ENCODE measurements at places on chromosomes 7 and 10.

DNA sequence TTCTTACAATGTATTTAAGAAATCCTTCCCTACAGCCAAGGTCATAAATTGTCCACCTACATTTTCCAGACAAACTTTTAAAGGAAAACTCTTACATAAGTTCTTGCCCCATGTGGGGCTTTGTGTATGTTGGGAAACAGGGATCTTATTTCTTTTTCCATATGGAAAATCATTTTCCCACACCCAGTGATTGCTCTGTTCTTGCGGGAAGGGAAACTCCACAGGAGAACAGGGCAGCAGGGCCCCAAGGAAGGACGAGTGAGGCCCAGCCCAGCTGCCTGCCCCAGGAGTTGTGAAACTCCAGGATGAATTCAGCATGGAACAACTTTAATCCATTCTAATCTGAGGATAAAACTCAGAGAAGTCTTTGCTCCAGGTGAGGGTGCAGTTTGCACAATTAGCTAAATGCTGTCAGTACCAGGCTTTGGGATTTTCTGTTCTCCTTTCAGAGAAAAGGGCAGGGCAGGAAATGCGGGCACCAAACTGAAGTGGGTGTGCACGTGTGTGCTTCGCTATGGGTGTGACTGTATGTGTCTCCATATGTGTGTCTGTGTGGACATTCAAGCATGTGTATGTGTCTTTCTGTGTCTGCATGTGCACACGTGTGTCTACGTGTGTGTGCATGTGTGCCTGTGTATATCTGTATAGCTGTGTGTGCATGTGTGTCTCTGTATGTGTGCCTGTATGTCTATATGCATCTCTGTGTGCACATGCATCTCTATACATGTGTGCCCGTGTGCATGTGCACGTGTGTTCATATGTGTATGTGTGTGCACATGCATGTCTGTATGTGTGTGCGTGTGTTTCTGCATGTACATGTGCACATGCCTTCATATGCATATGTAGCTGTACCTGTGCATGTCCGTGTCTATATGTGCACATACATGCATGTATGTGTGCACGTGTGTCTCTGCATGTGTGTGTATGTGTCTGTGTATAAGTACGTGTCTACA, 102.0 kb upstream of the FAM20C start:
- no peak for DNase-seq

GRCh38 chr10:2214092-2214491, 476.8 kb upstream of the ADARB2 start:
- no peak for DNase-seq

- peak; percentile 79 for DNase-seq
These were observed 333.6 kb downstream of the ADARB2 start for GRCh38 chr10:1403508-1404322.

GRCh38 chr7:28356619-28357018, 55.7 kb upstream of the CREB5 start:
- no peak for DNase-seq

DNA sequence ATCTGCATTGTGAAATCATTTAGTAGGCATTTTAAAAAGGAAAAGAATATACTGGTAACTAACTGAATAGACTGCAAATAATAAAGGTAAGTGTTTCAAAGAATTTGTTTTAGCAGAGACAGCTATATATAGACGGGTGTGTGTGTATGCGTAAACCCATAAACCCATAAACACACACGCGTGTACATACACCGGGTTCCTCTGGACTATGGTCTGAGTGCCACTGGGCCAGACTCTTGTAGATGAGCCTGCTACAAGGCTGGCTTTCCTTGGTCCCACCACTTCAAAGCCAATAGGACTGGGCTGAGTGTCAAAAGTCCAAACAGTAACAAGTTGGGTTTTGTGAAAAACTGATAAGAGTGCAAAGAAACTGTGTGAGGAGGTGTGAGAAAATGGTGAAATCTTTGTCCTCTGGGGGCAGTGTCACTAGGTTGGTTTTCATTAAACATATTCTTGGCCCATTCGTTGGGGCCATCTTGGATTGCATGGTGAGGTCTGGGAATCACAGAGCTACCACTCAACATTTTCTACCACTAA, 39.8 kb downstream of the GNA12 start:
- no peak for DNase-seq

- no peak for DNase-seq
These were observed 433.6 kb upstream of the GALNT17 start for GRCh38 chr7:70698219-70698832.

DNA sequence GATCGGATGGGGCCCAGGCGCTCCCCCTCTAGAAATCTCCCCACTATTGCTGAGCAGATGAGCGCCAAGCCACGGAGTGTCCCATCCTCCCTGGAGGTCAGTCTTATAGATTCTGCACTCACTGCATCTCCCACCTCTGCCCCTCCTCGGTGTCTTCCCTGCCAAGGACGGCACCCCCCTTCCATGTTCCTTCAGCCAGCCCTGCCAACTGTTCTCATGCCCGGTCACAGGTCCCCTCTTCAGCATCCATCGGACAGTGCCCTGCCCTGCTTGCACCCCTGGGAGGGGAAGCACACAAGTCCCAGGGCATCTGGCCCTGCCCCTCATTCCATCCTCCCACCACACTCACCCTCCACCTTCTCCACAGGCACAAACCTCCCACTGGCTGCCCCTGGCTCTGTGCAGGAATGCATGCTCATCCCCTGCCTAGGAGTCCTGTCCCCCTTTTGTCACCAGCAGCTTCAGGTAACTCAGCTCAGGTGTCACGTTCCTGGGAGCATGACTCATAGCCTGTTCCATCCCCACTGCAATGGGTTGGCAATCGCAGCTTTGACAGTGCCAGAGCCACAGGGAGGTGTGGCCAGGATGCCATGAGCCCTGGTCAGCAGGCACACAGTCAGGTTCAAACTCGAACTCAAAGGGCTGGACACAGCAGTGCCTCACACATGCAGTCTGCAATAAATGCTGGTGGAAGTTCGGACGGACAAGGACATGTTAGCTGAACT, 234.7 kb upstream of the TCERG1L start:
- DNase-seq = no peak

DNA sequence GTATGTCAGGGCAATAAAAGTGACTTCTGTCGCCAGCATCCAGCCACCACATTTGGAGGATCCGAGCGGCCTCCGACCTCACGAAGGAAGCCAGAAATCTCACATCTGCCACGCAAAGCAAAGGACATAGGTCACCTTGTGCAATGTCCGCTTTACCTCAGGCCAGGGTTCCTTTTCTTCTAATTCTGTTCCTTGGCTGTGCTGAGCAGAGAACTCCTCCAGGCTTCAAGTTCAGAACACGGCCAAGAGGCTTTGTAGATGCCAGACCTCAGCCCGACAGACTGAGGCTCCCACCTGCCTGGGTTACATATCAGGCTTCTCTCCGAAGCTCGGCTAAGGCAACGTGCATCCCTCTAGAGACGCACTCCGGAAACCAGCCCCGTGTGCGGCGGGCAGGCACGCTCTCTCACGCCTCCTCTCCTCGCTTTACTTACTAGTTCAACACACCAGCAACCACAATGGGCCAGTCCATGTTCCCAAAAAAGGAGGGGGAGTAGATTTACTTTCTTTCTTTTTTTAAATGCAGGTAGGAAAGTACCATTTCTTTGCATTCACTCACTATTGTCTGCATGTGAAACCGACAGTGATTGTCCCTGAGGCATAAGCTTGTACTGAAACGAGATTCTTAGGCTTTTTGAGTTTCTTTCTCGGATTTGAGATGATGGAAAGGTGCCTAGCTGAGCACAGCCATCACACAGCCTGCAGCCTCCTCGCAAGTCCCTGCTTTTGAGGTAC, 122.4 kb upstream of the AFAP1L2 start:
- peak; percentile 88 for DNase-seq
